ENCODE measurements at places on chromosomes 5 and 9. TPM values are rescaled to one million over a fixed set of nuclear protein-coding genes. Genes with fewer than 3 reads are reported as not detected.

- no peak for DNase-seq
- H3K27me3 ChIP-seq, result no peaks in the 10 kb centered on the region
- H3K27ac ChIP-seq, result no peak overlapping the region
- H3K4me1 ChIP-seq, result no peaks in the 10 kb centered on the region
- no peaks in the 10 kb centered on the region for H3K36me3 ChIP-seq
Observed at GRCh38 chr9:36450110-36450732, 50.2 kb upstream of the RNF38 start.

DNA sequence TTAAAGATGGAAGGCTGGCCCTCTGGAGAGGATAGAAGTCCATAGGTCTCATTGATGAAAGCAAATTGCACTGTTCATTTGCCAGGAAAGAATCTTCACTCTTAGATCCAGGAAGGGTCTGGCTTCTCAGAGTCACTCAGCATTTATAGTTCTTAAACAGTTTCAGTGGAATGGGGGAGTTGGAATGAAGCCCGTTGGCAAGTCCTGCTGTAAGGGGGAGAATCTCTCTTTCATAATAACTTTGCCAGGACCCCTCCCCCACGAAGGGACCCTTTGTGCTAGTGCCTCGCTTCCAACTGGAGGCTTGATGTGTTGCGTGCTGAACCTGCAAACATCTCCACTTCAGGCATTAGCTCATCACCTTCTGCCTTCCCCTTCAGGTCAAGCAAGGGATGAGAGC, 57.1 kb downstream of the ENTREP1 start:
- no peak overlapping the region for H3K4me3 ChIP-seq
- H3K27me3 ChIP-seq, result no peaks in the 10 kb centered on the region
- H3K27ac ChIP-seq, result no peak overlapping the region
- H3K36me3 ChIP-seq, result no peaks in the 10 kb centered on the region
- DNase-seq, result no peak
- peaks cover 4% of the 10 kb centered on the region for H3K4me1 ChIP-seq

DNA sequence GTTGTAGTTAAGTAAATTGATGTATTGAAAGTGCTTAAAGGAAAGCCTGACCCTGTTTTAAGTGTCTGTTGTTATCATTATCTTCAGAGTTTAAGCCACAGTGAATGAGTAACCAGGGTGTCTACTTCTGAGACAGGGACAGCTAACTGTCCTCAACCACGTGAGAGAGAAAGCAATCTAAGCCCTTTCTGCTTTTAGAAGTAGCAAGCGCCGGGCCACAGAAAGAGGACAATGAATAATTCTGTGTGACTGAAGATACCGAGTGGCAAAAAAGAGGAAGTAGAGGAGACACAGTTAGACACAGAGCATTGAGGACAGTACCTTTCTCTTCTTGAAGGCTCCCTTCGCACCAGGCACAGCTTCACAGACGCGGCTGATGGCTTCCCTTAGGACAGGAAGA, 86.3 kb downstream of the S1PR3 start:
- H3K4me1 ChIP-seq, result no peaks in the 10 kb centered on the region
- no peaks in the 10 kb centered on the region for H3K36me3 ChIP-seq
- H3K27ac ChIP-seq, result no peak overlapping the region
- no peak for DNase-seq

- H3K36me3 ChIP-seq, result no peaks in the 10 kb centered on the region
- H3K4me1 ChIP-seq, result no peaks in the 10 kb centered on the region
- no peak overlapping the region for H3K27ac ChIP-seq
- H3K27me3 ChIP-seq, result no peaks in the 10 kb centered on the region
- DNase-seq, result no peak
Observed at GRCh38 chr9:1087120-1087881, 37.1 kb downstream of the DMRT2 start.

DNA sequence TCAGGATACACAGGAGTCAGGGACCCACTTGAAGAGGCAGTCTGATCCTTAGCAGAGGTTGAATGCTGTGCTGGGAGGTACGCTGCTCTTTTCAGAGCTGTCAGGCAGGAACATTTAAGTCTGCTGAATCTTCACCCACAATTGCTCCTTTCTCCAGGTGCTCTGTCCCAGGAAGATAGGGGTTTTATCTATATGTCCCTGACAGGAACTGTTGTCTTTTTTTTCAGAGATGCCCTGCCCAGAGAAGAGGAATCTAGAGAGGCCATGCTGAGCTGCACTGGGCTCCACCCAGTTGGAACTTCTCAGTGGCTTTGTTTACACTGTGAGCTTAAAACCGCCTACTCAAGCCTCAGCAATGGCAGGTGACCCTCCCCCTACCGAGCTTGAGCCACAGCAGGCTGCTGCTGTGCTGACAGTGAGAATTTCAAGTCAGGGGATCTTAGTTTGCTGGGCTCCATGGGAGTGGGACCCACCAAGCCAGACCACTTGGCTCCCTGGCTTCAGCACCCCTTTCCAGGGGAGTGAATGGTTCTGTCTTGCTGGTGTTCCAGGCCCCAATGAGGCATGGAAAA, 169.0 kb downstream of the FBXL17 start:
- H3K27ac ChIP-seq, result no peak overlapping the region
- no peaks in the 10 kb centered on the region for H3K4me1 ChIP-seq

GRCh38 chr5:116696366-116696765, 121.7 kb upstream of the SEMA6A start:
- H3K4me3 ChIP-seq, result no peak overlapping the region
- H3K4me1 ChIP-seq, result no peaks in the 10 kb centered on the region
- no peaks in the 10 kb centered on the region for H3K27me3 ChIP-seq
- H3K36me3 ChIP-seq, result no peaks in the 10 kb centered on the region

DNA sequence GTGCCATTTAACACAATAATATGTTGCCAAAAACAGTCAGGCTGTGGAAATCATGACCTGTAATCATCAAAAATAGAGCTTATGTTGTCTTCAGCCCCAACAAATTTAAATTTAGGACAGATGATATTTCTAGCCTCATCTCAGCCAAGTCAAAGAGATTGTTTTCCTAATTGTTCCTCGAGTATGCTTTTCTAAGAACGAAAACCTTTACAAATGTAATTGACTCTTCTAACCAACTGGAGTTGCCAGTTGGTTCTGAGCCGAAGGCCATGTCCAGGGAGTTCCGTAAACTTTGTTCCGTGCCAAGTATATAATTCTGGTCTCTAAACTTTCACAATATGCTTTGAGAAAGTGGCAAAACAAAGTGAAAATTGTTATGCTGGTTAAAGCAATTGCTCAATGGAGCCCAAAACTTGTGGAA, 160.8 kb downstream of the CEMIP2 start:
- H3K36me3 ChIP-seq, result no peaks in the 10 kb centered on the region
- H3K4me1 ChIP-seq, result no peaks in the 10 kb centered on the region
- H3K27me3 ChIP-seq, result no peaks in the 10 kb centered on the region
- H3K4me3 ChIP-seq, result no peak overlapping the region
- DNase-seq, result no peak

DNA sequence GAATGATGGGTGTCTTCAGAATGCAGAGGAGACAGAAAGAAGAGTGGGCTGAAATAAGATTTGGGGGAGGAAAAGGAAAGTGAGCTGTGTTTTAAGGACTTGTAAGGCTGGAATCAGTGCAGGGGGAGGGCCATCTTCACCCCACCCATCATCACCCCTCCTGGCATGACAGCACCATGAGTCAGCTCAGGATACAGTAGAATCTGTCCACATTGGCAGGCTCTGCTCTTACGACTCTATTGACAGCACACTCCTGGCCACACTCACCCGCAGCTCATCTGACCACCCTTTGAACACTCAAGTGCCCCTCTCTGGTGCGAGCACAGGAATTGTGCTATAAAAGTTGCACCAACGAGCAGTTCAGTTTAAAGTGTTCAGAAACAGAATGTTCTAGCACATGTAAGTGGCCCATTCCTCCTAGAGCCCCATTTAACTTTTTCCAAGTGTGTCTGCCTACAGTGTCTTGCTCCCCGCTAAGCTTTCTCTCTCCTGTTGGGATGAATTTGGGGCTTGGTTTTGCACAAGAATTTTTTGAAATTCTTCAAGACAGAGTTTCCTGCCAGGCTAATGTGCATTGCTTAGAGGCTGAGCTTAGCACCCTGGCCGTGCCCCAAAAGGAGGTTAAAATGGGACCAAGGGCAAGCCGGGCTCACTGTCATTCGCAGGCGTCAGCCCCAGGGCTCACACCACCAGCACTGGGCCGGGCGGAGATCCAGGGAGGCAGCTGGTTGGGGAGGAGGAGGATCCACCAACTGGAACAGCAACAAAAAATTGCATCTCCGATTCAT, 12.0 kb downstream of the ADRA1B start:
- no peaks in the 10 kb centered on the region for H3K4me1 ChIP-seq
- H3K4me3 ChIP-seq, result no peak overlapping the region
- no peak for DNase-seq
- no peaks in the 10 kb centered on the region for H3K36me3 ChIP-seq
- H3K27me3 ChIP-seq, result no peaks in the 10 kb centered on the region
- no peak overlapping the region for H3K27ac ChIP-seq

Gene PCAT7
- total RNA-seq, result under 0.01 TPM
